Esophagus squamous epithelium (tissue), 5 donors: ENCODE measurements at places on chromosomes 11 and 22.

DNA sequence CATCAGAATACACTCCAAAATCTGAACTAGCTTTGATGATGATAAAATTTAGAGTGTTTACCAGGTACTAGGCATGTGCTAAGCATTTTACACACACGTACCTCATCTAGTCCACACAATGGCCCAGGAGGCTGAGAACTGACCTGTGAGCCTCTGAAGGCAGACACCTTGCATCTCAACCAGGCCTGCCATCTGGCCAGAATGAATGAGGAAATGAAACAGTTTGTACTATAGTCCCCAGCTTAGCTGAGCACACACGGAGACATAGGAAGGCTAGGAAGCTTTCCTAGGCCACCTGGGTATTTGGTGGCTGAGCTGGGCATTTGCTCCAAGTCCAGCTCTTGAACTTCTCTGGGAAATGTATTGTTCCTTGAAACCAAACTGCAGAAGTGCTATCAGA lies 6.9 kb upstream of the SHANK3 start:
- DNase-seq, result no peak

DNA sequence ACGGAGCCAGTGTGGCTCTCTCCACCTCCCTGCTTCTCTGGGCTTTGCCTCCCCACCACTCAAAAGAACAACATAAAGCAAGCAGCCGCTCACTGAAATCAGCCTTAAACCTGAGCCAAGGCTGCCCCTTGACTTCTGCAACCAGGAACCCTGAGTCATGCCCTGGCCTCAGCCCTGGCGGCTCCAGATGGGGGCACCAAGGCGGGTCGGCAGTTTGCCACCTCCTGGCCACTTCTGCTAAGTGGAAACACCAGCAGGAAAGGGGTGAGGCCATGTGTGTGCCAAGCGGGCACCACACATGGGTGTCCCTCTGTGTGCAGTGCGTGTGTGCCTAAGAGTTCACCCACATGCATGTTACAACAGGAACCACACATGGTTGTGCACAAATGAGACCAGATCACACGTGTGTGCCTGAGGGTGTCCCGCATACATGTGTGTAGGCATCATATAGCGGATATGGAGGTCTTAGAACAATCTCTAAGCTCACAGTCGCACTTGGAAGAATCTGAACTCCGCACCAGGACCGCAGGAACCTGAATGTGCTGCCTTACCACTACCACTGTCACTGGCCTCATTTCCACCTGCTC lies 221.2 kb downstream of the MN1 start:
- DNase-seq, result no peak

DNA sequence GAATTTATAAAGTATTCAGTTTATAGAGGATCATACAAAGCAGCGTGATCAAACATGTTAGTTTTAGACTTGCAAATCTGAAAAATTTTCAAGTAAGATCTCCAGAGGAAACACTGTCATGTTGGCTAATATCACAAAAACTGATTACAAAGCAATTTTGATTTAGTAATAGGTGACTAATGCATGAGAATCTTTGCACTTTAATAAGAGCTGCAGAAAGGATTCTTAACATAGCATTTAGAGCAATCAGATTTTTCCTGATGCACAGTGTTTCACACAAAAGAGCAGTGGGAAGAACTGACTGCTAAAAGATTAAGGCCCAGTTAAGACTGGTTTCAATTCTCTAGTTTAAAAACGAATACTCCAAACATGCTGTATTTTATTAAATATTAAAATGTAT lies 321.2 kb downstream of the GUCY1A2 start:
- no peak for DNase-seq

DNA sequence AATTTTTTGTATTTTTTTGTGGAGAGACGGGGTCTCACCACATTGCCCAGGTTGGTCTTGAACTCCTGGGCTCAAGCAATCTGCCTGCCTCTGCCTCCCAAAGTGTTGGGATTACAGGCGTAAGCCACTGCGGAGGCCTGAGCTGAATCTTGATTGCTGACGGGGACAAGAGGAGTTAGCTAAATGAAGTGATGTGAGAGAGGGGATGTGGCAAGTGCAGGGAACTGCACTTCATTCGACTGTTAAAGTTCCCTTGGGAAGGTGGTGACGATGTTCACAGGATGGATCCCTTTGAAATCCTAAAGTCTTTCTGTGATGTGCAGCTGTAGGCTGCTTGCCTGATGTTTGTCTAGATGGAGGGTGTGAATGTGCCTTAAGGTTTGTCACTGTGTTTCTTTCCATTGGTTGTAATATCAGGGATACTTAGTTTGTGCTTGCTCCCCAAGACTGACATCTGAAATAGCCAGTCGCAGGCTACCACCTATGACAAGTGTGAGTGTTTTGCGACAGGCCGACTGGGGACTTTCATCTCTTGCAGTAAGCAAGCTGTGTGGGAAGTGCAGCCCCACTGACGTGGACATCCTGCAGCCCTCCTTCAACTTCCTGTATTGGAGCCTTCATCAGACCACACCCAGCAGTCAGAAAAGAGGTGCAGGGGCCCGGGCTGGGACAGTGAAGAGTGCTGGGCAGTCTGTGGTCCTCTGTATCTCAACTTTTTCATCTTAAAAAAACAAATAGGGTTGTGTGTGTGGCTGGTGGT lies 19.6 kb upstream of the CCDC134 start:
- DNase-seq, result peak; percentile 70
